ENCODE measurements at places on chromosomes 5 and 9.

DNA sequence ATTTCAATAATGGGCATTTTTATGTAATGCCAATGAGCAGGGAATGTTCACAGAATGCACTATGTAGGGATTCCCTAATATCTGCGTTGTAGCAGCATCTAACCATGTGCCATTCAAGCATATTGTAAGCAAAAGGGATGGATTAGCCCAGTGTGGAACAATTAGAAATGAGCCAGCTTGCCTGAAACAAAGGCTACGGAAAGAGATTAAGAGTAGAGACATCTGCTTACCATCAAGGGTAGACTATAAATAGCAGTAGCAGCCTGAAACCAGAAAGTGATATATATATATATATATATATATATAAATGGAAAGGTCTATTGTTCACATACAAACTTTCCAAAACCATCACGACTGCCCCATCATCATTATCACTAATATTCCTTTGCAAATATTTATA, 31.9 kb upstream of the CEP120 start:
- peak; percentile 91 for DNase-seq

GRCh38 chr9:35280399-35280798, 118.6 kb downstream of the UNC13B start:
- no peak for DNase-seq

- no peak for DNase-seq
Measured at GRCh38 chr5:31854181-31855133, 215.5 kb downstream of the PDZD2 start.

- DNase-seq = no peak
Measured at GRCh38 chr5:38453506-38453905, 102.9 kb downstream of the LIFR start.

- DNase-seq = no peak
Measured at GRCh38 chr5:149153193-149153750, 12.0 kb downstream of the ABLIM3 start.

- DNase-seq = no peak
Measured at GRCh38 chr5:116600876-116601275, 26.3 kb upstream of the SEMA6A start.

DNA sequence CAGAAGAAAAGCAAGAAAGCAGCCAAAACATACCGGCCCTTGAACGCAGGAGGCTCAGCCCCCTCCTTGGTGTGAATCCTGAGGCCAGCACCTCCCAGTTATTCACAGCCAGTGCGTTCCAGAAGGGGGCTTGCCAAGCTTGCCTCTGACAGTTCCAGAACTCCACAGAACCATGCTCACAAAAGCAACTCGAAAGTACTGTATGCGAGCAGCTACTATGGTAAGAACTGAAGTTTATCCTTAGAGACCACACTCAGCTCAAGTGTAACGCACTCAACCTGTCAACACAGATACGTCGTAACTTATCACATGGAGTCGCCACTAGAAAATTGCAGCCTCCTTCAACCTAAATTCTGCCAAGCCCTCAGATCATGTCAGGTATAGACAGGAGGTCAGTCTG, 1.4 kb downstream of the UBAC1 start:
- DNase-seq = no peak

DNA sequence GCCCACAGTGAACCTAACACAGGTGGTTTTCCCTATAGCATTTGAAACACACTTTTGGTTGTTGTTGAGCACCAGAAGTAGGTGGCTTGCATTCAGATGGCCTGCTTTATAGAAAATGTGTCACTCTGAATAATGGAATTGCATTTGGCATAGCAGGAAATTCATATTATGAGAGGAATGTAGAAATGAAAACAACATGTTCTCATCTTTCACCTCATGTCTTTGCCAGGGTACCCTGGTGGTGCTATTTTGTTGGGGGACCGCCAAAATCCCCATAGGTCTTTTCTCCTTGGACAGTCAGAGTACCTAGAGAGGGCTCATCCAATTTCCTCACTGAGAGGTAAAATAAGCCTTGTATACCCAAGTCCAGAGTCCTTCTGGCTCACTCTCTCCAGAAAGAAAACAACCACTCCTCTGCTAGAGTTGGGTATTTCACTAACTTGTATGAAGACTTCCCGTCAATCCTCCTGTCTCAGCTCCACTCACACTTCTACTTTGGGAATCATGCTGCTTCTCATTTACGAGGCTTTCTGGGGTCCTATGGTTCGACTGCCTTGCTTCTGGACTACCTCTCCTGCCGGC, 67.4 kb downstream of the MRPS27 start:
- no peak for DNase-seq

DNA sequence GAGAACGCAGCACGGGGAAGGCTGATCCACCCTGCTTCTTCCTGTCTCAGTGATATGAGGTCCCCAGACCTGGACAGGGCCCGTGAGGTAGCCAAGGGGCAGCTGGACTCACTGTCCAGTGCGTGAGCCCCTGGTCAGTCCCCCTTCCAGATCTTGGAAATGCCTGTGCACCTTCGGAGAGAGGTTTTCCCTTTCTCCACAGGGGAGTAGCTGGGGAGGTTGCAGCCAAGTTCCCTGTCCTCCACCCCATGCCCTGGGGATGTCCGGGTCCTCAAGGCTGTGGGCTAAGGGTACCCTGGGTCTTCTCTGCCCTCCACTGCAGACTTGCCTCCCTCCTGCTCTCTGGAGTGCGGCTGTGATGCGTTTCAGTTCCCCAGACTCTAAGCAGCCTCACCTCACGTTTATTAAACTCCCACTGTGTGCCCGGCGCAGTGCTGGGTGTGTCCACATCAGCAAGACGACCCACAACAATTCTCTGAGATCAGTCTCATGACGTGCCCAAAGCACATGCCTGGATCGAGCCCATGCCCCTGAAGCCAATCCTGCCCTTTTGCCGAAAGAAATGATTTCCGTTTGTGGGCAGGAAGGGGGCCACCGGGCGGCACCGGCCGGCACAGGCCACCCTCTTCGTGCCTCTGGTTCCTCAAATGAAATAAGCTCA, 101.3 kb upstream of the PHYKPL start:
- DNase-seq = no peak

DNA sequence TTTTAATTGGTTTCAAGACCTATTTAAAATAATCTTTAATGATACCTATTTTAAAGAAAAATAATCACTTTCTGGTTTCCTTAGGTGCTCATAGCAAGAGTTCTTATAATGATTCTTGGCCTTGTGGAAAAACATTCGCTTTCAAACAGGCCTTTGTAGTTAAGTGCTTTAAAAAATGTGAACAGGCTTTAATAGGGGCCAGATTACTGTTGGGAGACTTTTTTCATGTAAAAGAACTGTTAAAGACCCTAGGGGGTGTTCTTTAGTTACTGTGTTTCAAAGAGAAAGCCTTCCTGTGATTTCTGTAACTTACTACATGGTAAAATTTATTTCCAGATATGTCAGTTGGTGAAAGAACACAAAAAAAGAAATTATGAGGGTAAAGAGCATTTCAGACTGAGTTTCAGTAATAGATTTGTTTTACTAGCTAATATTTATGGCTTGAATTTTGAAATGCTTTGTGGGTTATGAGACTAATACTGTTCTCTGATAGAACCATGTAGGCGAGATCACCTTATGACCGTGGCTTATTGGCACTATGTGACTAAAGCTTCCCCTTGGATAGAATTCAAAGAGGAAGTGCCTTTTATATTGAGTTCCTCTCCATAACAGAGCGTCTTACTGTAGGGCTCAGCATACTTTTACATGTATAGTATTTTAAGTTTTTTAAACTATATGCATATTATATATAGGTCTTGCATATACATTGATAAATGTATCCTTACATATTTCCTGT, 70.7 kb downstream of the CSNK1G3 start:
- DNase-seq = no peak

DNA sequence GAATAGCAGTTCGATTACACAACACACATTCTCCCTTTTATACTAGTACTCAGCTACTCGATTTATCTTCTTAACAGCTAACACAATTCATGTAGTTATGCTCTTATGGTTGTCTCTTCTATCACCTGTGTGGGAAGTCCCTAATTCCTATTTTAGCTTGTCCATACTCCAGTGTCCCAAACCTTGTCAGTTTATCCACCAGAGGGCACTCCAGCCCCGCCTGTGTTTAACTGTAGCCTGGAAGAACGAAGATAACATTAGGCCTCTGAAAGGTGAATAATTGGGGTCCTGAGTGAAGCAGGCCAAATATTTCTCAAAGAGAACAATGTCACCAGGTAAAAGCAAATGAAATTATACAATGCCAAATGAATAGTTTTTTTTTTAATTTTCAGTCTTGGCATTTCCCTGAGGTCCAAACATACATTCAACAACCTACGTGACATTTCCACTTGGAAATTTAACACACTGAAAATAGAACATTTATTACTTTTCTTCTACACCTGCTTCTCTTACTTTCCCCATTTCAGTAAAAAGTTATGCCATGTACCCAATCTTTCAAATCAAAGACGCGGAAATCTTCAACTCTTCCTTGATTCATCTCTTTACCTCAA, 560.7 kb downstream of the HTR1A start:
- peak; percentile 49 for DNase-seq

DNA sequence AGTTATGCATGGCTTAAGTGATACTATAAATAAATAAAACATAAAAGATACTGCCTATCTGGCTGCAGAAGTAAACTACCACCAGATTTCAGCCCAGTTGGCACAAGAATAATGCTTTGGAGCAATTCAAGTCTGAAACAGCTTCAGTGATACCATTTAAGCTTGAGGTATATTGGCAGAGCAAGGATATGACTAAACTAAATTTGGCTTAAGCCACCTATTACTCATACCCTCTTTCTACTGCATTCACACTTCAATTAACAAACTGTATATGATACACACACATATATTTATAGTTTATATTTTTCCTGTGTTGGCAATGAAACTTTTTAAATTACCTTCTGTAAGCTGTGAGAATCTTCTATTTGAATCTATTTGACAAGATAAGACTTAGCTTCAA, 431.9 kb downstream of the ANXA1 start:
- no peak for DNase-seq

DNA sequence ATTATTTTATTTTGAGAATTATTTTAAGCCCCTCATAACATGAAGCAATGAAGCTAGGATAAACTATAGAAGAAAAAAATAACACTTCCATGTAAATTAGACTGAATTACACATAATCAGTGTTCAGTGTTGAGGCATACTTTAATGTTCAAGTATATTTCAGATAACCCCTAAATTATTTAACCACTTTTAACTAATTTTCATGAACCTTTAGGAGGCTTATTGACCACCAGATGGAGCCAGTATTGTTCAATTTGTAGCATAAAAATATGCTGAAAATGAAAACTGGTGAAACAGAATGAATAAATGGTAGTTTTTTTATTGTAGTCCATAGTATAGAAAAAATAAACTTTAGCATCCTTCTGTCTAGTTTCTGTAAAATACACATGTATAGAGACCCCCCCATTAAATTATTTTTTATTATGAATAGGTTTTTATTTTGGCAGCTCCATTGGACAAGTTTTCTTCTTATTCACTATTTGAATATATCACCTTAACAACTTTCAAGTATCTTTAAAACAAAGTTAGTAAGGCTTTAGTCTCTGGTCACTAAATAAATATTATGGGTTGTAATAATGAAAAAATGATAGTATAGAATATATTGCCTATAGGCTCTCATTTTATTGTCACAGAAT, 190.1 kb downstream of the CWC27 start:
- DNase-seq = peak; percentile 25

DNA sequence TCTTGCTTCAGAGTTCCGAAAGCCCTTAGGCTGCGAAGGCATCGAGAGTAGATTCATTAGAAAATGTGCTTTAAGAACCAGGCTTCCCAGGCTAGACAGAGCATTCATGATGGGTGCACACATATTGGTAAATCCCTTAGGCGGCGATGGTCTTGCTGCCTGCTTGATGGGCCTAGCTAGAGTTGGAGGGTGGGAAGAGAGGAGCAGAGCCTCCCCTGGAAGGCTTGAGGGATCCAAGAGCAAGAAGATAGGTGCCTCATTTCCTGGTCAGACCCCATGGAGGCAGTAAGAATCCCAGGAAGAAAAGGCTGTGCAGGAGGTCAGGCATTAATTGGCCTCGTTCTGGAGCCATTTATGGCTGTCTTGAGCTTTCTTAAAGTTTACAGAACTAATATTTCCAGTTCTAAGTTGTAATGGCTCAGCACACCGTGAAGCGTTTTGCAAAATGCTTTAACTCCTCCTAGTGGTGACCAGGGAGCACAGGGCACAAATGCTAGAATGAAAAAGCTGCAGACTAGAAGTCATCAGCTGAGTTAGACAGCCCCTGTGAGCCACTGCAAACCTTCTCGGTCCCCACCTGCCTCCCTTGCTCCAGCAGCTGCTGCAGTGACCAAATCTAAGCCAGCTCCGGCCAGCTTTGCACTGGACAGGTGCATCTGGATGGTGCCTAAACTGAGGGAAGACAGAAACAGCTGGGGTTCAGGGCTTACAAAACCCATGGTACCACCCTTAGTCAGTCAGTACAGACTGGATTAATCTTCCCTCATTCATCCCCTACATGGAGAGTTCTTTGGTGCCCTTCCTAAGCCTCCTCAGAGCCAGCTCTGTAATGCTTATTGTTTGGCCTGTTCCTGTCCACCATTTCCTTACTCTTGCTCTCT, 14.7 kb downstream of the SLC45A2 start:
- DNase-seq = peak; percentile 66

DNA sequence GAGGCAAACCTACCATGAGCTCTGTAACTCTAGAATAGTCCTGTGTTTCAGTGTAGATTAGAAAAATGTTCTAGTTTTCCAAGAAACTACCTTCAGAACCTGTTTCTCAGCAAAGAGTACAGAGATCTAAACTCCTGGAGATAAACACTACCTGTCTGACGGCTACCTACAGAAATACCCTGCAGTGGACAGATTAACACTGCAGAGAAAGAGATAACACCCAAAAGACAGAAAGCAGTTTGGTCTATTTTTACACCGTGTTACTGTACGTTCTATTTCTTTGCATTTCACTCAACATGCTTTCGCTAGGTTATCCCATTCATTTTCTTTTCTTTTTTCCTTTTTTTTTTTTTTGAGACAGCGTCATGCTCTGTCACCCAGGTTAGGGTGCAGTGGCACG, 11.6 kb downstream of the SCAI start:
- DNase-seq = no peak

DNA sequence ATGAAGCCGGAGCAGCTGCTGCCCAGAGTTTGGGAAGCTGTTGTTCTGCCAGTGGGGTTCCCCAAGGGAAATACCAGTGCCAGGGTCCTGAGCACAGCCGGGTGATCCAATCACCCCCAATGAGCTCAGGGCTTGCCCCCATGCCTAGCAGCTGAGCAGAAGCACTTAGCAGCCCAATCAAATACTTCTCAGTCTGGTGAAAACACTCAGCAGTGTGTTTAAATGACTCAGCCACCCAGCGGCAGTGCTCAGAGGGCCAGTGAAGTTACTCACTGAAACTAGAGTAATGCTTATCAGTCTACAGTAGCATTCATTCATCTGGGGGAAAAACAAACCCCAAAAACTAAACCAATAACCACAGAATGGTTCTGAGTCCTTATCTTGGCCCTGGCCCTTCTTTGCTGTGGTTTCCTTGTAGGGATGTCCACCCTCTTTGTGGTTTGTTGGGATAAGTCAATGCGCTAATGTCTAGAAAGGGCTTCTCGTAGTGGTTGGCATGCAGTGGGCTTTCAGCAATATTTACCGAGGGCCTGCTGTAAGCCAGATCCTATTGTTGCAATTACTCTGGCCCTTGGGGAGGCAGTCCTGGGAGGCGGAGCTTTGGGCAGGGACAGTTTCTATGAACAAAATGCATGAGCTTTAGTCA, 43.1 kb downstream of the LHX2 start:
- DNase-seq = no peak

- DNase-seq = no peak
Measured at GRCh38 chr5:179195561-179196404, 135.6 kb downstream of the ZNF354C start.

Measured in NCI-H1694 treated with DMSO at 0.1 percent for 48 hours (cell line).